ENCODE measurements at places on chromosomes 7 and 10.

DNA sequence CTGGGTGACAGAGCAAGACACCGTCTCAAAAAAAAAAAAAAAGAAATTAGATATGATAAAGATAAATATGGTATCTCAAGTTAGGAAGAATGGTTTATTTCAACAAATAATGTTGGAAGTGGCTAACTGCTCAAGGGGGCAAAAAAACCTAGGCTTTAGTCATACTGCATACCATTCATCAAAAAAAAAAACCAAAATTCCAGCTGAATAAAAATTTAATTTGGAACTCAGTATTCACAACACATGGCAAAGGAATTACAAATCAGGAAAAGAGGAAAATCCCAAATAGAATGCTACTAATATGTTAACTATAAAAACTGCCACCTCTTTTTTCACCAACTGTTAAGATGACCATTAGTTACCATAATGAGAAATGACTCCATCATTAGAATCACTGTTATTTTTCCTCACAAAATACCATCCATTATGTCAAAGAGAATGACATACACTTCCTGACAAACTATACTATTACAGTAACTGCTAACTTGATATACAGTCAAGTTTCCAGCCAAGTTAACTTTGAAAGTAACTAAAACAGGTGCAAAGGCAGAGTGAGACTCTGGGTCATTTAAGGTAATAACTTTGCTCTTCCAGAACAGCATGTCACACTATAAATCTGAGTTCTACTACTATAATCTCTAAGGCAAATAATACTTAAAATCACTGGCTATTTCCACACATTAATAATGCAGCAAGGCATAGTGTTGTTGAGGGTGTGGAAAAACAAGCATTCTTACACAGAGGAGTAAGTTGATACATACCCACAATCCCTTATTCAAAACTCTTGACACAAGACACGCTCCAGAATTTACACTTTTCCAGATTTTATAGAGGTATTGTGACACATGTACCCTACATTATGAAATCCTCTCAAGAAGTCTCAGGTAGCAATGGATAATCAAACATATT lies 10.2 kb downstream of the KBTBD2 start:
- DNase-seq, result no peak

- DNase-seq, result no peak
These were observed 14.8 kb downstream of the OGDHL start for GRCh38 chr10:49747303-49747646.

- no peak for DNase-seq
These were observed 494.1 kb downstream of the SH2D4B start for GRCh38 chr10:81031774-81032173.

GRCh38 chr10:110268971-110269370 lies 35.7 kb downstream of the SMNDC1 start:
- no peak for DNase-seq

- no peak for DNase-seq
These were observed 251.8 kb upstream of the TMEM72 start for GRCh38 chr10:44659320-44659719.

DNA sequence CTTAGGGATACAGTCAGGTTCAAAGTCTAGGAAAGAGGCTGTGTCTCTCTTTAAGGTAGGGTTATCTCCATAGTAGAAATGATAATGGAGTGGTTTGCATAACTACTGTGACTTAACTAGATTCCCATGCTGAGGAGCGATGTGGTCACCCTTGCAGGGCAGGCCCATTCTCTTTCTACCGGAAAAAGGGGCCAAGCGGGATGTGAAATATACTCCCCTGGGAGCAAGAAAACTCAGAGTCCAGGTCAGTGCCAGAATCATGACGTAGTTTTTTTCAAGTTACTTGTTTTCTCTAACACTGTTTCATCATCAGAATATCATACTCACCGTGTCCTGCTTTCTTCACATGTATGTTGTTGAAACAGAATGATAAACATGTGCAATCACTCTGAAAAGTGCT lies 649.0 kb upstream of the ANKRD30A start:
- no peak for DNase-seq

- DNase-seq, result no peak
These were observed 42.5 kb upstream of the AHR start for GRCh38 chr7:17255926-17256325.
